ENCODE measurements at places on chromosomes 3 and 15.

DNA sequence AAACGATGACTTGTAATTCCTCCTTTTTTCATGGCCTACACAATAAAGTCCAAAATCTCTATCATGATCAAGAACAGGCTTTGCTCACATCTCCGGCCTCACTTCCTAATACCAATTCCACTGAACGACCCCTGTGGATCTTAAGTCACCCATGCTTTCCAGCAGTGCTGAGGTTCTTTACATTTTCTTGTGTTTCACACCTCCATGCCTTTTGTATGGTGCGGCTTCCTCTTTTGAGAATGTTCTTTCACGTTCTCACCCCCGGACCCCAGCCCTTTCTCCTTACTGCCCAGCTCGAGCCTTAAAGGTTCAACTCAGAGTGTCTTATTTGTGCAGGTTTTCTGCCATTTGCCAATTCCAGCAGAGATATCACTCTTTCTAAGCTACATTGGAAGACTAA, 70.1 kb downstream of the CSNK1G1 start:
- no peak for DNase-seq

DNA sequence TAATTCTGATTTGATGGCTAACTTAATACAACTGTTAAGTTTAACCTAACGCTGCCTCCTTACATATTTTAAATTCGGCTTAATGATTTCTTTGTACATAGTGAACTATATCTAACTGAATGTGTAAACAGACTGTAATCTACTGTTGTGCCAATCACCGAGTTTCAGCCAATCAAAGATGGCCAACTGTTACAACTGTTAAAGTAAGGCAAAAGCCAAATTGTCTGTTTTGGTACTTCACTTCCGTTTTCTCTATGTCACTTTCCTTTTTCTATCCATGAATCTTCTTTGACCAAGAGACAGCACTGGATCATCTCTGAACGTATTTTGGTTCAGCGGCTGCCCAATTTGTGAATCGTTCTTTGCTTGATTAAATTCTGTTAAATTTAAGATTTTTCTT, 137.0 kb downstream of the LMLN start:
- DNase-seq: no peak

DNA sequence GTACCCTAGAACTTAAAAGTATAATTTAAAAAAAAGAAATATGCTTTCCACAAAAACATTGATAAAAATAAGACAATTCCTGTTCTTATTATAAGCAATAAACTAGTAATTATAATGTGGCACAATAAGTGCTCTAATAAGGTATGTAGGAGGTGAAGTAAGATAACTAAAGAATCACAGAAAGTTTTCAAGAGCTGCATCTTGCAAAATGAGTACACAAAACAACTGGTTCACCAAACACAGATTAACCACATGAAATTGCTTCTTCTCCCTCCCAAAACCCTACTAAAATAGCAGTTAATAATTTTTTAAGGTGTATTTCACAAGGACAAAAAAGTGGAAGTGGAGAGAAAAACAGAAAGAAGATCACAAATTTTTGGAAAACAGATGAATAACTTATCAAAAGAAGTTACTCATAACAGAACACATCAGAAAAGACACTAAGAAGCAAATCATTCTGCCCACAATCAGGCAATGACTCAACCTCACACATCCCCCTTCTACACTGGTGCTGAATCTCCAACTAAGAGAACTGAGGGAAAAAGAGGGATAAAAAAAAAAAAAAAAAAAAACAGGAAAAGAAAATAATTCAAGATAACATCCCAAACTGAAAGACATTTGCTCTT, 64.2 kb downstream of the TBC1D5 start:
- DNase-seq: peak; percentile 25

- DNase-seq: no peak
Measured at GRCh38 chr15:33443708-33444107, 132.9 kb downstream of the RYR3 start.

DNA sequence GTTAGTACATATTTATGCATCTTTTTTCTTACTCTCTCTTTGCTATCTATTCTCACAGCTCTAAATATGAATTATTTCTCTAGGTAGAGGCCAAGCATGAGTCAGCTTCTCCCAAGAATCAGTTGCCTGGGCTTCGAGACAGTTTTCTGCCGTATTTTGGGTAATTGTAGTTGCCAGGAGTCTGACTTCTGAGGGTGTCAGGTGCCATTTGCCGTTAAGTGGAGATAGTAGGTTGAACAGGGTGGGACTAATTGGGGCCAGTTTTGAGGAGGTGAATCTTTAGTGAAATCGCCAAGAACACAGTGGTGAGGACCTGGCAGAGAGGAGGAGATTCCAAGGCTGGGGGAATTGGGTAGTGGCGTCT, 7.8 kb upstream of the NRROS start:
- no peak for DNase-seq

- DNase-seq: no peak
Measured at GRCh38 chr3:37864904-37865303, 3.2 kb downstream of the CTDSPL start.

GRCh38 chr3:99484871-99485270, 153.5 kb upstream of the COL8A1 start:
- peak; percentile 61 for DNase-seq

GRCh38 chr3:9916346-9916733, 558 bp upstream of the IL17RC start:
- peak; percentile 54 for DNase-seq

DNA sequence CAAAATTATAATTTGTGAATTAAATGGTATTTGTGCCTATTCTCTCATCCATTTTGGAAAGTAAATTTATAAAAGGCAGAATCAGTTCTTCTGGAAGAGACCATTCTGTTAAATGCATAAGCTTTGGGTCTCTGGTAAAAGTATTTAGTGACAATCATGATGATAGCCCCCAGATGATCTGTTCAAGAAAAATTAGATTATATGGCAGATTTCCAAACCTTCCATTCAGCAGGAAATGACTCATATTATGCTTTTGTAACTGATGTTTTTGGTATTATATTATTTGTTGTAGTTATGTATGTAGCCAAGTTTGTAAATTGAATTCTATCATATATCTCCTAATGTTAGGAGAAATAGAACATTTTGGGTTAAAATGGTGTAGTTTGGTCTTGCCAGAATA, 340.8 kb upstream of the DPH6 start:
- DNase-seq: no peak

DNA sequence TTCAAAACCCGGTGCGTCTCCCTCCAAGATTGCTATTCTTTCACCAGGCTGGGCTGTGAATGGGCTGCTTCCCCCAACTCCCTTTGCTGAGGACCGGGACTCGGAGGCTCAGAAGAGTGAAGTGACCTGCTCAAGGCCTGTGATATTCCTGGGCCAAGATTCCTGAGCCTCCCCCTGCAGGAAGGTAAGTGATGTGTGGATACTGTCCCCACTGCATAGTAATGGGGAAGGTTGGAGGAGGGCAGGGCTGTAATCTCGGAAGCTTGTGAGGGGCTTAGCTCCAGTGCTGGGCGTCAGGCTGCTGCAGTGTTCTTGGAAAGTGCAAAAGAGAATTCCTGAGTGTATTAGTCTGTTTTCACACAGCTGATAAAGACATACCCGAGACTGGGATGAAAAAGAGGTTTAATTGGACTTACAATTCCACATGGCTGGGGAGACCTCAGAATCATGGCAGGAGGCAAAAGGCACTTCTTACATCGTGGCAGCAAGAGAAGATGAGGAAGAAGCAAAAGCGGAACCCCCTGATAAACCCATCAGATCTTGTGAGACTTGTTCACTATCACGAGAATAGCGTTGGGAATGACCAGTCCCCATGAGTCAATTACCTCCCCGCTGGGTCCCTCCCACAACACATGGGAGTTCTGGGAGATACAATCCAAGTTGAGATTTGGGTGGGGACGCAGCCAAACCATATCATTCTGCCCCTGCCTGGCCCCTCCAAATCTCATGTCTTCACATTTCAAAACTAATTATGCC, 67.6 kb downstream of the EFCAB12 start:
- no peak for DNase-seq

DNA sequence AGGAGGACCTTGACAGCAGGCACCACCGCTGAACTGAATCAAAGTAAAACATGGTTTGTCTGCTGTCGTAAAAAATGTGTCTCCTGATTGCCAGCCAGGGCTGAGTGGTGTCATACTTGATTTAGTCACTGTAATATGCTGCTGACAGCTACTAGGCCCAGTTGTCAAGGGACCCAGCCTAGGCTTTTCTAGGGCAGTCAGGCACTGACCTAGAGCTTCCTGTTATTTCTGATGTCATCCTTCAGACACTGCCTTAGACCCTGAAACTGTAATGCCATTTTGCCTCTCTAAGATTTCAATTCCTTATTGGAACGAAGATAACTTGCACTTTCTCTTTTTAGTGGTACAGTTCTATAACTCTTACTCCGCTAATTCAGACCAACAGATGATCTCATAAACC, 2.6 kb upstream of the MRPL3 start:
- DNase-seq: no peak

DNA sequence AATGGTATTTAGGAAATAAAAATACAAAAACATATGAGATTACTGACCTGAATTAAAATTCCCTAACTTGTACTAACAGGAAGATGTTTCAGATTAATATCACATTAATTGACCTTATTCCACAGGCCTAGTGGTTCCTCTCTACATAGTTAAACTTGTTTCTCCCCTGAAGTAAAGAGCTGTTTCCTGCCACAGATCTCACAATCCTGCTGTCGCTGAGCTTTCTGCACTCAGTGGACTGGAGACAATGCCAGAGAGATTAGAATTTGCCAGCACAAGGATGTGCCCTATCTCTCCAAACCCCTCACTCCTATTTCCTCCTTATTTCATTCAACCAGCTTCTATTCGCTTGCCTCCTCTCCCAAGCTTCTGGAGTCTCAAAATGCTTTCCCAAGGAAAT, 130.6 kb downstream of the CTNNB1 start:
- no peak for DNase-seq

GRCh38 chr15:67146234-67146633, 80.8 kb downstream of the SMAD3 start:
- no peak for DNase-seq

DNA sequence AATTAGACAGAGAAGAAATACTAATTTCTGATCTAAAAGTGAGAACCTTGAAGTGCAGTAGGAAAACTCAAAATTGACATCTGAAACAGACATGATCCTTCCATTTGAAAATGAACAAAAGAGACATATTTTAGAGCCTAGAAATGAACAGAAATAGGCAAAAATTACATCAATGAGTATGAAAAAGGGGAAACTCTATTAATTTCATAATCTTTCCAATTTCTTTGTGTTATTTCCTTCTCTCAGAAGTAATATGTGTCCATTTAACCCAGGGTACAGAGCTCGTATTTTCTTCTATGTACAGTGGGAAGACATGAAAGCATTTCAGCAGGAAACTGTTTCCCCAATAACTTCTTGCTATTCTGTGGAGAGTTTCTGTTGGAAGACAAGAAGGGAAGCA, 263.1 kb downstream of the CGGBP1 start:
- no peak for DNase-seq

DNA sequence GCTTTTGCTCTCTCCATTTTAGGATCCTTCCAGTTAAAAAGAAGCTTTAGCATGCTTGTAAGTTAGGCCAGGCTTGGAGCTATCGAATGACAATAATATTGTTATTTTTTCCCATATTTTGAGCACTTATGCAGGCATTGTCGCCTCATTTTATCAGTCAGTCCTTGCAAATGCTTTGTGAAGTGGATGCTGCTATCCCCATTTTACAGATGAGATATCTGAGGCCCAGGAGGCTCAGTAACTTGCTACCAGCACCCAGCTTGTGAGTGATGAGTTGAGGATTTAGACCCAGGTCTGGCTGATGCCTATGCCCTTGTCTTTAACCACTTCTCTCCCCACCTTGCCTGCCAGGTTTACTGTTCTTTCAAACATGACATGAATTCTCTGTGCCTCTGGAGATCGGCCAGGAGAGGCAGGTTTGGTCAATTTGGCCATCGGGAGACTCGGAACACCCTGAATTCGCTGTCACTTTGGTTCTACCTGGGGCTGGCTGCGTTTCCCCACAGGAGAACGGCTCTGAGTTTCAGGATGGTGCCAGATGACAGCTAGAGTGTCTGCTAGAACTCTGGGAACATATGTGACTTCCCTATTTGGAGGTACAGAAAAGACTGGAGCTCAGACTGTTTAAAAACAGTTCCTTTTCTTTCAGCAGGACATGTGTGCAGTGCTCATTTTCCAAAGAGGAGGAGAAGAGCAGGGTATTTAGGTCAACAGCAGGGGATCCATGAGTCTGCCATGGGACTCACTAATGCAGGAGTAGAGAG, 25.5 kb upstream of the ZNF710 start:
- no peak for DNase-seq

DNA sequence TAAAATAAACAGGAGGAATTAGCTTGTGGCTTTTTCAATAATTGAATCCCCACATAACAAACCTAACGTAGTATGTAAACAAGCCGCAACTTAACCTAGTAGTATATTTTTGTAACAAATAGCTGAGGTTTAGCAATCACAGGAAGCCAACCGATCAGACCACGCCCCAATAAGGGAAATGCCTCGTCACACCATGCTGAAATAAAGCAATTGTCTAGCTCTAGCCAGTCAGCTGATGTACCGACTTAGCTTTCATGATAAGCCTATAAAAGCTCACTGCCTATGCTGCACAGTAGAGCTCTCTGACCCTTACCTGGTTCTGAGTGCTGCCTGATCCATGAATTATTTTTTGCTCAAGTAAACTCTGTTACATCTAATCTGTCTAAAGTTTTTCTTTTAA, 208.9 kb downstream of the ROBO1 start:
- DNase-seq: no peak

DNA sequence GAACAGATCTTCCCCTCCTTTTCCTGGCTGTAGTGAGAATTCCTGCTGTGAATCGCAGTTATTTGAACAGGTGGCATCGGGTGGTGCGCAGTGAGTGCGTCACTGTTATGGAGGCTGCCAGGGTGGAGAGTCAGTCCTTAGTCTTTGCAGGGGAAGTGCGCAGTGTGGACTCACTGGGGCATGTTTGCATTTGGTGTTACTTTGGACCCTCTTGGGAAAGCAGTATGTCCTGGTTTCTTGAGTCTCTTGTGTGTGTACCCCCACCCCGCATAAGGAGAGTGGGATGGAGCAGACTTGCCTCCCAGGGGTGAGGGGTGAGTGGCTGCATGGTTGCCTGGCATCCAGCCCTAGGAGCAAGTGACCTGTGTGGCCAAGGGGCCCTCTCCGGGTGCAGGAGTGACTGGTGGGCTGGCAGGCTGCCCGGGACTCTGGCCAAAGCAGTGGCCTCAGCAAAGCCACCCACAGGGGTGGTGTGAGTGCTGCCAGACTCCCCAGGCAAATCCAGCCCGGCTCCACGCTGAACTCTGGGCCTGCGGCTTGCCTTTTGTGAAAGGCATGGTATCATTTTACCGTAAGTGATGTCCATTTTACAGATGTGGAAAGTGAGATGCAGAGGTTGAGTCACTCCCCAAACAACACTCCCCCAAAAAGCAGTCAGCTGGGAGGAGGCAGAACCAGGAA, 46.4 kb downstream of the DNASE1L3 start:
- DNase-seq: peak; percentile 20

GRCh38 chr3:123439806-123440580, 8.9 kb downstream of the ADCY5 start:
- DNase-seq: no peak

GRCh38 chr3:171508206-171508605, 48.0 kb upstream of the TNIK start:
- DNase-seq: no peak

- DNase-seq: peak; percentile 24
Measured at GRCh38 chr3:59412516-59412915, 362.7 kb upstream of the CFAP20DC start.

GRCh38 chr3:12601072-12601471, 44.2 kb downstream of the MKRN2 start:
- no peak for DNase-seq
